ENCODE measurements at places on chromosomes 6 and 20.

DNA sequence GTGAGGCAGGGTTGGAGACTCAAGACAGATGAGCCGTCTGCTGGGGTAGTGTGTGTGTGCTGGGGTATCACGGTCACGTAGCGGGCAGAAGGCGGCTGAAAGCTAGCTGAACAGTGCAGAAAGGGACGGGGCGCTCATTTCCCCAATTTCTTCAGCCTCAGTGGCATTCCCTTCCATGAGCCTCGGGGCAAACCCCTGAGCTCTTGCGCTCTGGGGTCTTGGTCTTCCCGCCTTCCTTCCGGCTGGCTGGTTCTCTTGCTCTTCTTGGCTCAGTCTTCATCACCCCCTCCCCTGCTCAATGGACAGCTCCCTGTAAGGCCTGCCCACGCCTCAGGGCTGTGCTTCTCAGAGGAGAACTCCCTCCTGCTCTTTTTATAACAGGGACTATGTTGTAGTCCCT is 15.5 kb upstream of the TMEM181 start:
- no peak for DNase-seq

DNA sequence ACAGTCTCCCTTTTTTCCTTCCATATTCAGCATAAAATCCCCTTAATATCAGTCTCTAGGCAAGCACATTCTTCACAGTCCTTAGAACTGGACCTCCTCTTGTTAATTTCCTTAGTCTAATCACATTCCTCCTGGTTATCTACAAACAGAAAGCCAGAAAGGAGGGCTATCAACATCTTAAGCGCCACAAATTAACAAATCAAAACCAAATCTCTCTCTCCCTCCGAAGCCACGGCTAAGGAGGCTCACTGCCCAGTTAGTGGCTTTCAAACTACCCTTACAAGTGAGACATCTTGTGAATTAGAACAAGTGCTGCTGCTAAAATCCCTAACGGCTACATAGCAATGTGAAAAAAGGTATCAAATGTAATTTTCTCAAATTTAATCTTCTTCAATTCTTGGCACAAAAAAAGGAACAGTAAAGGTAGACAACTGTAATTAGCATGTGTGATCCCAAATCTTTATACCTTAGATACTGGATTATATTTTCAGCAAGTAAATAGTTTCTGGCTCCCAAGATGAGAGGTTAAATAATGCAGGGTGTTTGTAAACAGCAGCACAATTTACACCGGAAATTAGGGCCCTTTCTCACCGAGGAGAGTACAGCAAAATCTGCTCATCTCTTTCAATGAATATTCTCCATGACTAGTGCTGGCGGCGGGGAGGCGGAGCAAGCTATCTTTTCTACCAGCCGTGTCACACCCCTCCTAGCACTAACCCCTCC is 1.4 kb upstream of the TRIM39 start:
- no peak for DNase-seq

DNA sequence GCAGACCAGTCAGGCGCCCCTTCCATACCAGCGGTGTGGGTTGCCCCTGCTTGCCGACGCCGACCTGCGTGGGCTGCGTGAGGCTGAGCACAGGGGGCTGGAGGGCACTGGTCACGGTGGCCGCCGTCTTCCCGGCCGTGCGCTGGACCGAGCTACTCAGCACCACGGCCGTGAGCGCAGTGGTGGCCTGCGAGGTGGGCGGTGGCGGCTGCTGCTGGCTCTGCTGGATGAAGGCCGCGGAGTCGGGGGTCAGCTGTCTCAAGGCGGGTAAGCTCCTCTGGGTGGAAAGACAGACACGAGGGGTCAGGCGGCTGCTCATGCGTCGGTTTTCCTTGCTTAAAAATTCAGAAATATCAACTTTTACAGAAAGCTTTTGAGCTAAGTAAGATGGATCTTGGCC is 59.2 kb downstream of the TAF4 start:
- DNase-seq: no peak

GRCh38 chr6:150380256-150380655 is 11.4 kb downstream of the IYD start:
- DNase-seq: no peak

GRCh38 chr6:24255676-24256075 is 102.2 kb downstream of the DCDC2 start:
- no peak for DNase-seq

GRCh38 chr6:66849843-66850242 is 1142.8 kb upstream of the EYS start:
- DNase-seq: no peak

DNA sequence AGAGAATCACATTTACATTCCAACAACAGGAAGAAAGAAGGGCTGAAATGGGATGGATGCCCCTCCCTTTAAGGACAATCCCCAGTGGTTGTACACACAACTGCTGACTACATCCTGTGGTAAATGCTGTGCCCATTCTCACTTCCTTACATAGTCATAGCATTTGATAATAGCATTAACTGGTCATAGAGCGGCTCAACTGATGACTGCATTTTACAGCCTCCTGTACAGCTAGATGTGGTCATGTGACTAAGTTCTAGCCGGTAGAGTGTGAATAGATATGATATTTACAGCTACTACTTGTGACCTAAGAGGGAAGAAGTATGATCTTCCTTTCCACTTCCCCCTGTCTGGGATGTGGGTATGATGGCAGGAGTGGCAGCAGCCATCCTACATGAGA is 24.7 kb downstream of the KCNK17 start:
- DNase-seq: no peak
